Hippocampal formation (tissue), 2 donors: ENCODE measurements at places on chromosomes 11 and 22.

- DNase-seq, result no peak
These were observed 83.9 kb downstream of the PTPRJ start for GRCh38 chr11:48064306-48064705.

GRCh38 chr11:83533166-83533565 lies 247.0 kb upstream of the CCDC90B start:
- no peak for DNase-seq

DNA sequence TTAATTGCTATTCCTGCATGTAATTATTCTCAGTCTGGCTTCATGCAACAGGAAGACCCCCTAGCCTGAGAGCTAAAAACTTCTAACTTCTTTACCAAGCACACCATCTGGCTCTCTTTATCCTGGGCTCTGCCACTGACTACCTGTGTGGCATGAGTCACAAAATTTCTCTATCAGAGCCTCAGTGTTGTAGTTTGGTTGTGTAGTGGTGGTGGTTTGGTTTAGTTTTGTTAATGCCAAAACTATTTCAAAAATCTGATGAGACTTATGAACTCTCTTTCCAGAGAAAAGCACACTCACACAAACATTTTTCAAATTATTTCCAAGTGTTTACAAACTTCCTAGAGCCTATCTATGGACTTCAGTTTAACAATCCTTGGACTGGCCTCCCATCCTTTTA lies 7.5 kb upstream of the IL17RA start:
- DNase-seq, result no peak

DNA sequence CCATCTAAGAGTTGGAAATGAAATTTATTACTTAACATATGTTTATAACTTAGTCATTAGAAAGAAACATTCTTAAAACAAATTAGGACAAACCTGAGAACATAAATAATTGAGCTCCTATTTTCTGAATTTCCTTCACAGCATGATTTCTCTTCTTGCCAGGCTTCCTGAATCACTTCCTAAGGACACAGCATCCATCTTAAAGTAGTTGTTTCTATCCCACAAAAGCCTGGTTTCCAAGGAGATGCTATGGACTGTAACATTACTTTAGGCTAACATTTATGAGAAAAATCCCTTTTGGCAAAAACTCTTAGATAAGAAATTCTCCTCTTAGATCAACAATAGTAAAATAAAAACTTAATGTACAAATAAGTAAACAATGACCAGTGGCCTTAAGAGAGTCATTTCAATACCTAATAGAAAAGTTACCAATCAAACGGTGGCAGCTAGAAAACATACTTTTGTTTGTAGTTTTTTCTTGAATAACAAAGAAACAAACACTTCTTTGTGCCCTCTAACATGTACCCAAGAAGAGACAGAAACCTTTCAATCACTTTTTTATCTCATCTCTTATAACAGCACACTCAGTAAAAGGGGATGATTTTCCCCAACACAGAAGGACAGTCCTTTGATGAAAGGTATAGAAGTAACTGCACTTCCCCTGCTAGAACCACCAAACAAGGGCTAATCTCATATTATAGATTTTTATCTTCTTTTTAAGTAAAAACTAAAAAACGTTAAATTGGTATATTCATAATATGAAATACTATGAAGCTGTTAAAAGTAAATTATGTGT lies 74.5 kb downstream of the TTC28 start:
- no peak for DNase-seq

DNA sequence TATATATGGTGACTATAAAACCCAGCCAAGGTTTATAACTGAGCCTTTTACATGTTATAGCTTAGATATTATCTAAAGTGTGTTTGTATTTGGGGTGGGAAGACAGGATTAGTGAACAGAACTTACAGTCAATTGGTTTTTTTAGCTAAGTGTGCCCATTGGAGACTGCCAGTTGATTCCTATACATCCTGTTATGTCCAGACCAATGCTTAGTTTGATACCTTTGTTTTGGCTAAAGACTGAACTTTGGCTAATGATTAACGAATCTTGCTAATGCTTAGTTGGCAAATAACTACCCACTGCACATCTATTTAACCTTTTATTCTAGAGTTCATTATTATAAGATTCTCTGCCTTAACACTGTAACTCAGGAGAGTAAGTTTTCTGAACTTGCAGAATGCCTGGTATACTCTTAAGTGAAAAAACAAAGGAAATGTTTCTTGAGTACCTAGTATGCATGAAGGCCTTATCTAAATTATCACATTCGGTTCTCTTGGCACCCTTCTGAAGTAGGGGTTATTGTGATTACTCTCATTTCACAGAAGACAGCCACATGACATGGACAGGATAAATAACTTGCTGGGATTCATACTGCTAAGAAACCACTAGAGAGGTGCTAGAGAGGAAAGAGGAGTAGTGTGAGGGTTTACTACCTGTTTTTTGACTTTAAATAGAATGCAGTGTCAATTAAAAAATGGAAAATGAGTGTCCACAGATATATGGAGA lies 54.0 kb downstream of the KREMEN1 start:
- DNase-seq, result no peak

GRCh38 chr22:38924347-38924952 lies 33.0 kb upstream of the APOBEC3A start:
- DNase-seq, result peak; percentile 35

DNA sequence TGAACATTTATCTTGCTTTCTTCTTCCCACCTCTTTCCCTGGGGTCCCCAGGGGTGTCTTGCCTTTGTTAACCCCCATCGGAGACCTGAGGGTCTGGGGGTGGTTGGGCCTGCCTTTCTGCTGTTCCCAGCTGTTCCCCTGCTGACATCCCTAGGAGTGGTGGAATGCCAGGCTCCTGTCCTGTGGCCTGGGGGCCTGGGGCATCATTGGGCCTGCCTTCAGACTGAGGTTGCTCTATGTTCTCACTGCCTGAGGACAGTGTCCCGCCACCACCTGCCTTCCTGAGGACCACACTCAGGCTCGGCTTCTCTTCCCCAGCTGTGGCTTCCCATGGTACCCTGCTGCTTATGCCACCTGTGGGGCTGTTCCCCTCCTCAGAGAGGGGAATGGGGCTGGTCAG lies 1.1 kb upstream of the IL18BP start:
- DNase-seq, result no peak

GRCh38 chr11:64713016-64713707 lies 9.8 kb downstream of the NRXN2 start:
- DNase-seq, result no peak

- no peak for DNase-seq
These were observed 9.2 kb downstream of the FBLN1 start for GRCh38 chr22:45511847-45512261.

- DNase-seq, result no peak
These were observed 109.4 kb upstream of the OR4B1 start for GRCh38 chr11:48107188-48107704.

- DNase-seq, result no peak
These were observed 22.3 kb upstream of the CHRM4 start for GRCh38 chr11:46413760-46414465.

DNA sequence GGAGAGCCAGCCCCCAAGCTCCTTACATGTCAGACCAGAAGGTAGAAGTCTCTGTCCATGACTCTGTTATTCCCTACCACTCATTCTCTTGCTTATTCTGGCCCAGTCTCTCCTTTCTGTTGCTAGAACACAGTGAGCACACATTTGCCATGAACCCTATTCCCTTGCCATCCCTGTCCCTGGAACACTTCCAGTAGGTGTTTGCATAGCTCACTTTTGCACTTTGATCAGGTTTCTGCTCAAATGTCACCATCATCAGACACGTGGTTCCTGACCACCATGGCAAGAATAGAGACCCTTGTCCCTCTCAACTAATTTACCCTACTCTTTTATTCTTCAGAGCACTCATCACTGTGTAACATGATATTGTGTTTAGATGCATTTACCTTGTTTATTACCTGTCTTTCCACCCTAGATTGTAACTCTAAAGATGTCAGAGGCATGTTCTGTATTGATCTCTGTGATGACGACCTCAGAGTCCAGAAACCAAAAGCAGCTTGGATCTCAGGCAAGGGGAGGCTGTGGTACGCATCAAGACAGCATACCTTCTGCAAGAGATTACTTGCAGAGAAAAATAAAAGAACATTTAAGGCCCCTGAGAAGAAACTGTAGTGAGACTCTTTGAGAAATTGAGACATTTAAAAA lies 606.4 kb downstream of the OPCML start:
- no peak for DNase-seq

DNA sequence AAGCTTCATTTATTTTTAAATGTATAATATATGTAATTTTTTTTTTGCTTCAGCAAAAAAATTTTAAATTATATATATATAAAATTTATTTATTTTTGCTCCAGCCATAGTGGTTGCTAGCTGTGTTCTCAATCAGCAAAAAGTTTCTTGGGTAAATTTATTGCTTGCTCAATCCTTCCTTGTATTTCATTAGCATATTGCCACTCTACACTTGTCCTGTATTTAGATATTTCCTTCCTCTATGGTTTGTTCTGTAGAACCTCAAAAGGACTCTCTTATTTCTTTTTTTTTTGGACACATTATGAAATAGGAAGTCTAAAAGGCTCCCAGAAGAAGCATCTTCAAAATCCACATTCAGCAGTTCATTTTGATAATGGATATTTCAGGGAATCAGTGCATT lies 2.3 kb downstream of the PTPRJ start:
- DNase-seq, result no peak

DNA sequence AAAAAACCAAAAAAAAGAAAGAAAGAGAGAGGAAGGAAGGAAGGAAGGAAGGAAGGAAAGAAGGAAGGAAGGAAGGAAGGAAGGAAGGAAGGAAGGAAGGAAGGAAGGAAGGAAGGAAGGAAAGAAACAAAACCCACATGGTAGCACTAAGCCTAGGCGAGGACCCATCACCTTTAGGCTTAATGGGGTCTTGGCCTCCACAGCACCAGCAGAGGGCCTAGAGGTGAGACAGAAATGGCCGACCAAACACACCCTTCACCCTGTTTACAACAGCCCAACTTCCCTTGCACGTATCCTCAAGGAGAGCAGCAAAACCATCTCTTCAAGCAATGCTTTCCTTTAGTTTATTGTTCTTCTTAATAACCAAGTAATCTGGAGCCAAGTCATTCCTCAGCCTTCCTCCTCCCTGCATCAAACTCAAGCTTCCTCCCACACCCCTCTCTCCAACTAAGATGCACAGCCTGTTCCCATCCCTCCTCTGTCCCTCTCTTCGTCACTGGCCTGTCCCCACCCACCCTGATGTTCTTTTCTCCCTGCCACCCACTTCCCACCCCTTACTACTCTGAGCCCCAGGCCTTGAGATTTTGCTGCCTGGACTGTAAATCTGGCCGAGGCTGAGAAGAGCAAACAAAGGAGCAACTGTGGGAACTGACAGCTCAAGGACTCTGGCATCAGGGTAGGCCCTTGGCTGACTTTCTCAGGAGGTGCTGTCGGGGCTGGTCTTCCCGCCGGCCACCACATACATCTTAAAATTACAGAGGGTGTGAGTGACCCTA lies 26.0 kb downstream of the POU2AF1 start:
- DNase-seq, result no peak

- DNase-seq, result no peak
These were observed 31.7 kb upstream of the SHISAL1 start for GRCh38 chr22:44344407-44344806.

- DNase-seq, result no peak
These were observed 18.4 kb upstream of the MYOD1 start for GRCh38 chr11:17700991-17701390.

DNA sequence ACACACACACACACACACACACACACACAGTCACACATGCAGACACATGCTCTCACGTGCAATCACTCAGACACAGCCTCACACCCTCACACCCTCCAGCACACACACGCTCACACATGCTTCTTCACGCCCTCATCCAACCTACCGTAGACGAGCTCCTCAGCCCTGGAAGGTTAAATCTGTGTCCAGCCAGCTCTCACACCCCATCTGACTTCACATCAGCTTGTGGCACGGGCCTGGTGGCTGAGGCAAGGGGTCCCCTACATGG lies 1.3 kb upstream of the SCUBE1 start:
- DNase-seq, result no peak

- DNase-seq, result no peak
These were observed 133.3 kb downstream of the ATXN10 start for GRCh38 chr22:45804986-45805325.

GRCh38 chr11:35623621-35624168 lies 5.4 kb downstream of the FJX1 start:
- DNase-seq, result no peak

- no peak for DNase-seq
These were observed 207.9 kb downstream of the DYNC2H1 start for GRCh38 chr11:103317118-103317517.
